Umbilical cord (tissue), 2 donors: ENCODE measurements at places on chromosomes 5 and 9.

GRCh38 chr5:117604845-117605244 lies 1030.2 kb upstream of the SEMA6A start:
- no peak for DNase-seq

DNA sequence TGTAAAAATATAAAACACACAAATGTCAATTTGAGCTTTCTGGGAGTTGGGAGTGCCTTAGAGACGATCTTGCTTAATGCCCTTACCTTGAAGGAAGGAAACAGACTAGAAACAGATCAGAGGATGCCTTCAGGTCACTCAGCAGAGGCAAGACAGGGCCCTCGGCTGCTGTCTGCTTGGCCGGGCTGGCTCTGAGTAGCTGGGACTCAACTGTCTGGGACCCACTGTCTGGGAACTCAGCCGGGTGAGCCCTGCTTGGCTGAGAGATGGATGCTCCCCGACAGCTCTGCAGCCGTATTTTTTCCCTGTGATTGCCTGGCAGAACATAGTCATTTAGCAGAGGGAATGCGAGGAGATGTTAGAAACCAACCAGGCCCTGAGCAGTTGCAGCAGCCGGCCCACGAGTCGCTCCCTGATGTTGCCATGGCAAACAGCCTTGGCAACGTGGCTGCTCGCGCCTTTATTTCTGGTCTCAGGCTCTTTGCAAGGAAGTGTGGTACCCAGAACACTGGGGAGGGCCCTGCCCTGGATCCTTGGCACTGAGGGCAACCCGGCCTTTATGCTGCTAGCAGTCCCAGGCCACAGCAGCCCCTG lies 10.9 kb downstream of the PPARGC1B start:
- DNase-seq = no peak

GRCh38 chr5:80101993-80102392 lies 66.8 kb downstream of the THBS4 start:
- no peak for DNase-seq

GRCh38 chr5:158514986-158515359 lies 584.7 kb downstream of the EBF1 start:
- DNase-seq = no peak

GRCh38 chr5:135810188-135810943 lies 24.1 kb upstream of the SLC25A48 start:
- DNase-seq = no peak
